ENCODE measurements at places on chromosomes 5 and 9.
A peak's percentile ranks its signal among the peaks of the same experiment; 100 is the strongest.

DNA sequence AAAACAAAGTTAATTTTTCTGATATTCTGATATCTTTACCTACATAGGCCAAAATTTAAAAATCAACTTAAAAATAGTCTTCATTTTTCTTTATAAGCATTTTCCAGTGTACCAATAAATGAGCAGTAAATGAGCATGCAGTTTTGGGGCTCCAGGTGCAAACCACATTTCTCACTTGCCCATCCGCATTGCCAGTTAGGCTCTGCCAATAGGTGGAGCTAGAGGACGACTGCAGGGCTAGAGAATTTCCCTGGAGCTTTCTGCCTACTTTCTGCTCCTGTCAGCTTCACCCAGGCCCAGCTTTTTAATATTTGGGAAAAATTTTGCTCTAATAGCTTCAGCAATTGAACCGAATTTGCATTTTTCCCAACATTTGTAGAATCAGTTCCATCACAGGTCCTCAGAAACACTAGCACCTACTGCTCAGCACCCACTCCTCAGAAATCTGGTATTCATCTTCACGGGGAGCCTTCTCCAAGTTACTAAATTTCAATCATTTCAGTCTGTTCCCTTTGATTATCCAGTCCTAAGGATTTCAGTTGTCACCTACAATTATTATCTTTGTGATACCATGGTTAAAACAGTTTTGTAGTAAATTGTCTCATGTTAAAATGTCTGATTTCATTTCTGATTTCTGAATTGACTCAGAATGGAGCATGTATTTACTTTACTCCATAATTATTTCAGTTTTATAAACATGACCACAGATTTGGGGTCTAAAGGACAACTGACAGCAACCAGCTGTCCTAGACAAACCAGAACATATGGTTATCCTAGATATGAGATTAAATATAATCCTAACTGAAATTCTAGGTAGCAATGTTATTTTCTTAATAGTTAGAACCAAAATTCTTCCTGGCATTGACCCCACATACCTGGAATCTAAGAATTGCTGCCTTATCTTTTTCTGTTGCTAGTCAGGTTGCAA, 104.6 kb upstream of the FAM174A start:
- H3K27me3 ChIP-seq, result no peaks in the 10 kb centered on the region
- no peak overlapping the region for H3K27ac ChIP-seq
- H3K36me3 ChIP-seq, result no peaks in the 10 kb centered on the region
- no peak overlapping the region for H3K4me3 ChIP-seq

DNA sequence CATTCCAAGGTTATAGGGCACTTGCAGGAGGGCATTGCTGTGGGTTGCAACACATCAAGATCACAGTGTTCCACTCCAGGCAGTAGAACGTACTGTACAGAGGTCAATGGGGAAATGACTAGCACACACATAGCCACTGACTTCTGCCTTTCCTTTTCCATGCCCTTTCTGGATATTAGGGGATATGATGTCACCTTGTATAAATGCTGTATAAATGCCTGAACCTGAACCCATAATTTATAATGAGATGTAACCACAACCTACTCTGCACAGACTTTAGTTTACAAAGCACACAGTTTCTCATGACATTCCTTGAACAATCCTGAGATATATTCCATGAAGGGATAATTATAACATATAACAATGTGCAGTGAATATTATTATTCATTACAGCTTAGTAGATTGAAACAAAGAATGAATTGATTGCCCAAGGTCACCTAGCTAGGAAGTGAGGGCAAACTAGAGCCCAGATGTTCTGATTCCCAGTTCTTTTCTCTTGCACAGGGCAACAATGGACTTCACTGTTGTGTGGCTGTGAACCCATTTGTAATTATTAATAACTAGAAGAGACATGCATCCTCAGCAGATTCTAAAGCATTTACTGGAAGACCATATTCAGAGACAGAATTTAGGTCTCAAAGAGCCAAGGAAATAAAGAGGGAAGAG, 5.6 kb upstream of the ABLIM3 start:
- H3K4me3 ChIP-seq, result no peak overlapping the region
- H3K27ac ChIP-seq, result no peak overlapping the region
- no peaks in the 10 kb centered on the region for H3K36me3 ChIP-seq
- no peaks in the 10 kb centered on the region for H3K4me1 ChIP-seq

DNA sequence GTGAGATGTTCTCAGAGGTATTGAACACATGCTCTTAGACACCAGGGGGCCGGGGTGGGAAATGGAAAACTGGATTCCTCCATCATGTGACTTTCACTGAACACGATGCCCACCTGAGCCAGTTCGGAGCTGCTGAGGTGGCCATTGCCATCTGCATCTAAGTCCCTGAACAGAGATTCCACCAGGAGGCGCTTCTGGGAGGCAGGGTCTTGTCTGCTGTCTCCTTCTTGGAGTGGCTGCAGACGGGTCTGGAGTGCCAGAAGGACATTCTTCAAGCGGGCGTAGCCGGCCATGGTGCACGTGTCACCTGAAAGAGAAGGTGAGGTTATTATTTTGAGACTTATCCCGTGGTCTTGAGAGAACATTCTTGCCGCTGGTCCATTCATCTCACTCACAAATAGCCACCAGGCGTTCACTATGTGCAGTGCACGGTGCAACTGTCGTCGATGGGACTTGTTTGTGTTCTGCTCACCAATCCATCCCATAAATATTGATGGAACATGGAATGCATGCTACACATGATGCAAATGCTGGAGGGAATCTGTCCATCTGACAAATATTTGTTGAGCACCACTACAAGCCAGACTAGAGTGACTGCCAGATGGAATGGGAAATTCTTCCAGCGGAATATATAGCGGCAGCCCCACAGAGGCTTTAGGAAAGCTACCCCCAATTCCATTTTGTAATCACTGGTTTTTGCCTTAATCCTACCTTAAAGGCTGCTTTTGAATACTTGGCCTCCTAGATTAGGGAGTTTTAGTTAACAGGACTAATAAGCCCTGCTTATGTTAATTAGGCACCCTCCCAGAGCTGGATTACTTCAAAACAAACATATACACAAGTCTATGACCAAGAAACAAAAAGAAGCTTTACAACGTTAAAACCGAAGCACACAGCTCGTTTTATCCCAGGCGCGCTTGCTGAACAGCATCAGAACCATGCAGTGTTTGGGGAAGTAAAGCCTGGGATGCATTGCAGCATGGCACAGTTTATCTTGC, 264.8 kb downstream of the HSPA4 start:
- H3K4me3 ChIP-seq, result no peak overlapping the region
- no peaks in the 10 kb centered on the region for H3K36me3 ChIP-seq
- H3K4me1 ChIP-seq, result peaks cover 6% of the 10 kb centered on the region
- no peak overlapping the region for H3K27ac ChIP-seq
- DNase-seq, result no peak

DNA sequence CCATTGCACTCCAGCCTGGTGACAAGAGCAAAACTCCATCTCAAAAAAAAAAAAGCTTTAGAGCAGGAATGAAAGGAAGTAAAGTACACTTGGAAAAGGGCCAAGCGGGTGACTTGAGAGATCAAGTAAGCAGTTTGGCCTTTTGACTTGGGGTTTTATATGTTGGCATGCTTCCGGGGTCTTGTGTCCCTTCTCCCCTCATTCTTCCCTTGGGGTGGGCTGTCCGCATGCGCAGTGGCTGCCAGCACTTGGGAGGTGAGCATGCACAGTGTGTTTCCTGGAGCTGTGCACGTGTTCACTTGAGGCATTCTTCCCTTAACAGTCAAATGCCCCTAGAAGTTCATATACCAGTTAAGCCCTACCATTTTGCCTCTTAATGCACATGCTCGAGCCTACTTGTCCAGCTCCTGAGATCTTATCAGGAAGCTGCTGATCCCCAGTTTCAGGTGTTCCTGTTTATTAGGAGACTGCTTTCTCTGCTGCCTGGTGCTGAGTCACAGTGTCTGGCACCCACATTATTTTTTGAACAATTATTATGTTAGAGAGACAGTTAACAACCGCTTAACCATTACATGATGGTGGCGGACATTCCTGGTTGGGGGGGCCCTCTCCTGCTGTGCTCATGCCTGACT, 32.6 kb upstream of the PRRC2B start:
- DNase-seq, result peak; percentile 60
- no peaks in the 10 kb centered on the region for H3K27me3 ChIP-seq
- H3K27ac ChIP-seq, result peak overlapping the region; percentile 88
- H3K36me3 ChIP-seq, result no peaks in the 10 kb centered on the region

- DNase-seq, result no peak
- no peak overlapping the region for H3K4me3 ChIP-seq
- H3K27me3 ChIP-seq, result no peaks in the 10 kb centered on the region
- no peaks in the 10 kb centered on the region for H3K36me3 ChIP-seq
- peaks cover 6% of the 10 kb centered on the region for H3K4me1 ChIP-seq
- H3K27ac ChIP-seq, result no peak overlapping the region
Measured at GRCh38 chr5:90899014-90899604, 340.5 kb downstream of the ADGRV1 start.

- DNase-seq, result no peak
- H3K4me1 ChIP-seq, result peaks cover 19% of the 10 kb centered on the region
- no peak overlapping the region for H3K27ac ChIP-seq
Measured at GRCh38 chr9:19922476-19923118, 133.8 kb upstream of the SLC24A2 start.

GRCh38 chr5:109830955-109831502, 141.3 kb downstream of the MAN2A1 start:
- no peak for DNase-seq
- H3K27me3 ChIP-seq, result no peaks in the 10 kb centered on the region
- H3K4me1 ChIP-seq, result peaks cover 13% of the 10 kb centered on the region
- no peak overlapping the region for H3K4me3 ChIP-seq

- DNase-seq, result no peak
- H3K4me1 ChIP-seq, result peaks cover 38% of the 10 kb centered on the region
- H3K36me3 ChIP-seq, result peaks cover 7% of the 10 kb centered on the region
- H3K27ac ChIP-seq, result no peak overlapping the region
Measured at GRCh38 chr9:78103971-78104433, 72.4 kb upstream of the GNAQ start.

- peaks cover 99% of the 10 kb centered on the region for H3K36me3 ChIP-seq
- H3K27me3 ChIP-seq, result no peaks in the 10 kb centered on the region
- peaks cover 46% of the 10 kb centered on the region for H3K4me1 ChIP-seq
- no peak overlapping the region for H3K4me3 ChIP-seq
Measured at GRCh38 chr9:97666907-97667686, 30.0 kb downstream of the XPA start.

DNA sequence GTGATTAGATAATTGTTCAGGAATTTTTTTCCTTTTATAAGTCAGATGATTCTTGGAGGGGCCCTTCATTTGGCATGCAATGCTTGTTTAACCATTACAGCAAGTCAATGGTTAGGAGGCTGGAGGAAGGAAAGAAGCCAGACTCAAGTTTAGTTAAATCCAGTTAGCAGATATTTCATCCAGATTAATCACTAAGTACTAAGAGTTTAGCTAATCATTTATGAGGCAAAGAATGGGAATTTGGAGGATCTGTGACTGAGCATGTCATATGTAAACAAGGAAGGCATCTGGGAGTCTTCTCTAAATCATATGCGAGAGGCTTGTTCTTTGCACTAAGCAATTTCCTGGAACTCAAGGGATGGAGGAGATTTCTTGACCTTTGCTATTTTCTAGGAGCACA, 145.3 kb upstream of the SGCD start:
- no peaks in the 10 kb centered on the region for H3K4me1 ChIP-seq
- no peak overlapping the region for H3K4me3 ChIP-seq
- no peaks in the 10 kb centered on the region for H3K36me3 ChIP-seq
- no peaks in the 10 kb centered on the region for H3K27me3 ChIP-seq
- DNase-seq, result no peak
- no peak overlapping the region for H3K27ac ChIP-seq

DNA sequence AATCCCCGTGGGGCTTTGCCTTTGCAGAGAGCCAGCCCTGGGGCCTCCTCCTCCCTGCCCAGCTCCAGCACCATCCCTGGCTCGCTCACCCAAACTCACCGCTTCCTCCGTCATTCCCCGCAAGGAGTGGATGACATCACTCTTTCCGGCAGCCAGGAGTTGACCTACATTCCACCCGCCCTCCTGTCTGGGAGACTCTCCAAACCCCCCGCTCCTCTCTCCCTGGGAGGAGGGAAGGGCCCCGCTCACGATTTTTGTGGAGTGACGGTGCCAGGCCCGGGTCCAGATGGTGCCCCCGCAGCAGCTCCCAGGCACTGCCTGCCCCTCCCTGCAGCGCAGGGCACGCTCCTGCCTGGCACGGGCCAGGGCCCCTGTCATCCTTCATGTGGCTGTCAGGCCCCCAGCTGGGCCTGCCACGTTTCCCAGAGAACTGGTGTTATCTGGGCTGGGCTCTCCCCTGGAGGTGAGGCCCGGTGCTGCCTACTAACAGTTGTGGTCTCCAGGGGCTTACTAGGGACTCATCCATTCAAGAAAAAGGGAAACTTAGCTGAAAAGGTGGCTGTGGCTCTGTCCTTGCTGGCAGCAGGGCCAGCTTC, 52.3 kb downstream of the NTNG2 start:
- H3K4me1 ChIP-seq, result peaks cover 3% of the 10 kb centered on the region
- no peak overlapping the region for H3K27ac ChIP-seq
- H3K4me3 ChIP-seq, result no peak overlapping the region
- H3K36me3 ChIP-seq, result no peaks in the 10 kb centered on the region

- no peaks in the 10 kb centered on the region for H3K36me3 ChIP-seq
- no peak overlapping the region for H3K27ac ChIP-seq
- peaks cover 3% of the 10 kb centered on the region for H3K27me3 ChIP-seq
- H3K4me1 ChIP-seq, result no peaks in the 10 kb centered on the region
Measured at GRCh38 chr9:75545287-75545686, 345.2 kb upstream of the PCSK5 start.

DNA sequence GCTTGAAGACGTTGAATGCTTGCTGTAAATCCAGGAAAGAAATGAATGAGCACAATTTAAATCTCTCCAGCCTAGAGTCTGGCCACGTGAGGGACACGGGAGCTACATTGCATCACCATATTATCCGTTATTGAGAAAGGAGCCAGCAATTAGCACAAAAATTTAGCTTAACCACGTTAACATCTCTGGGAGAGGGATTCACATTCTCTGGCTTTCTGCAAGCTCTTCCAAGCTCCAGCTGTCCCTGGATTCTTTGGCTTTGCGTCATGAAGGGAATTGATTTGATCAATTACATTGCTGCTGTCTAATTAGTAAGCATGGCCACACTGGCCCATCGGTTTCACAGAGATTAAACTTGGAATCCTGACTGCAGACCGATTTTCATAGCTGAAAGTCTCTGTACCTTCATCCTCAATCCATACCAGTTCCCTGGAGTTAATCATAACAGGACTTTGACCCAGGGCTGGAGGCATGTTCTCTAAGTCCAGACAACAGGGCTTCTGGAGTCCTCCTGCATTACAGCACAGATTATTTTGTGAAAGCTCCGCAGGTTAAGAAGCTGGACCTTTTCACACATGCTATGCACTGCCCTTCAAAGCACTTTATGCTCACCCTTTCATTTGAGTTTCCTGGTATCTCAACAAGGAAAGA, 31.6 kb downstream of the ADRA1B start:
- peaks cover 54% of the 10 kb centered on the region for H3K27me3 ChIP-seq
- H3K36me3 ChIP-seq, result no peaks in the 10 kb centered on the region
- H3K4me1 ChIP-seq, result peaks cover 2% of the 10 kb centered on the region
- DNase-seq, result no peak
- no peak overlapping the region for H3K27ac ChIP-seq
- H3K4me3 ChIP-seq, result no peak overlapping the region

GRCh38 chr5:109335114-109335513, 74.7 kb downstream of the PJA2 start:
- no peaks in the 10 kb centered on the region for H3K4me1 ChIP-seq
- H3K36me3 ChIP-seq, result peaks cover 60% of the 10 kb centered on the region
- no peak overlapping the region for H3K4me3 ChIP-seq
- no peak for DNase-seq
- H3K27ac ChIP-seq, result no peak overlapping the region

All from activated T-cell treated with anti-CD3 and anti-CD28 coated beads, Interleukin-2, amount 50 U/mL, for 24 hours (primary cell).